ENCODE measurements at places on chromosomes 5 and 9.

- no peak for DNase-seq
Observed at GRCh38 chr5:88778736-88779135, 104.2 kb downstream of the MEF2C start.

- no peak for DNase-seq
Observed at GRCh38 chr5:8500426-8500825, 631.5 kb downstream of the MTRR start.

DNA sequence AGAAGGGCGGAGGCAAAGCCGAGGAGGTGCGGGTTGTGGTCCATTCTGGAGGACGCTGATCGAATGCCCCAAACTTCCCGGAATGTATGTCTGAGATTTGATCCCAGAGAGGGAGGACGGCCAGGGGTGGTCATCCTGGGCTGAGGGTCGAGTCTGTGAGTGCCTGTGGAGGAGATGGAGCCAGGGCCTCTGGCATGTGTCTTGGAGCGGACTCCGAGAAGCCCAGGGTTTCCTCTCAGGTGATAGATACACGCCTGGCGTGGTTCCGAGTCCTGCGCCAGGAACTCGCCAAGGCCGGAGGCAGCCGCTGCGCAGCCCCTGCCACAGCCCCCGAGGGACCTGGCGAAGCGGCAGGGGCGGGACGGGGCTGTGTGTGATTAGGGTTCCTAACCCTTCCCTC lies 363 bp downstream of the ZNF454 start:
- DNase-seq, result no peak

DNA sequence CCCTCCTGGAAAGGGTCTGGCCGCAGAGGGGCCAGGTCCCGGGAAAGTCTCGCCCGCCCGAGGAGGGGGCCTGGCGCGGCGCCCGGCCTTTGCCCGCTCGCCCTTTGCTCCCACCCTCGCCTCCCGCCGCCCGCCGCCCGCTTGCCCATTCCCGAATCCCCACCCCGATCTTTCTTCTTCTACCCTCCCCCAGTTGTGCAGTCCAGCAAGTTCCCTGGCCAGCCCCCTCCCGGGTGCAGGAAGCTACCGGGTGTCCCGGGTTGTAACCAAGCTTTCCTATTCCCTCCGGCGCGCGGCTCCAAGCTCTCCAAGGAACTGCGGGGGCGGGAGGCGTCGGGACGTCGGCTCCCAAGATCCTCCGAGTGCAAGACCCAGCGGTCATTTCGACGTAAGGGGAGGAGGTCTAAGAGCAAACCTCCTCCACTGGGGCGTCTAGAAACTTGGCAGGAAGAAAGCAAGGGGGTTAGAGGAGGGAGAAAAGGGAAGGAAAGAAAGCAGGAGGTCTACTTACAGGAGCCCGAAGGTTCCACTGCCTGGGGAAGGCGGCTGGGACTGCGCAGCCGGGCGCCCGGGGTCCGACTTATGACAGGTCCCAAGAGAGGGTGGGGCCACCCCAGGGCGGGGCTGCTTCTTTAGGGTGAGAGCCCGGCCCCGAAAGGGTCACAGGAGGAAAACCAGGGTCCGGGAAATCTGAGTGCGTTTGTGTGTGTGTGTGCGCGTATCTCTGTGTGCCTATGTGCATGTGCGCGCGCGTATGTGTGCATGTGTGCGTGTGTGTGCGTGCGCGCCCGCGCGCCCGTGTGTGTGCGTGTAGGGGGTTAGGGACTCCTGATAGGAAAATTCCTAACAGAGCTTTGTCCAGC lies at the start of gene PTGR1:
PTGR1 (minus strand) TSS at position 556 of the 863 bp plus-strand sequence. CDS start 2,225 bp downstream, outside the sequence.
- peak; percentile 65 for DNase-seq

GRCh38 chr9:88045686-88046085 lies 71.4 kb upstream of the CDK20 start:
- no peak for DNase-seq

GRCh38 chr5:159061179-159061796 lies 38.4 kb downstream of the EBF1 start:
- DNase-seq, result no peak

DNA sequence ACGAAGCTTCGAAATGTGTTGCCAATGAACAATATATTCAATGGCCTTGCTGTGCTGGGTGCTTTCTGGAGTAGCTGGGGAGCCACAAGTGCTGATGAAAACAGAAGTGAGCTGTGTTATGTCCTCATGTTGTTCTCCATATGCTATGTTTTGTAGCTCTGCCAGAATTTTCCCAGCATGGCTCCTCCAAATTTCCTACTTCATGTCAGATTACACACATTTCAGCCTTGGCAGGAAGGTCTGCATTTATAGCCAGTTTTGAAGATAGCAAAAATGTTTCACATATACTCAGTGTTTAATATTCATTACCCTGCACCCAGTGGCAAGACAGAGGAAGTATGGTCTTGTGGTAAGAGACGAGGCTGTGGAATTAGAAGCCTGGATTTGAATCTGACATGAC lies 22.6 kb upstream of the NMUR2 start:
- no peak for DNase-seq

GRCh38 chr5:151648988-151649387 lies 37.7 kb downstream of the SPARC start:
- no peak for DNase-seq

DNA sequence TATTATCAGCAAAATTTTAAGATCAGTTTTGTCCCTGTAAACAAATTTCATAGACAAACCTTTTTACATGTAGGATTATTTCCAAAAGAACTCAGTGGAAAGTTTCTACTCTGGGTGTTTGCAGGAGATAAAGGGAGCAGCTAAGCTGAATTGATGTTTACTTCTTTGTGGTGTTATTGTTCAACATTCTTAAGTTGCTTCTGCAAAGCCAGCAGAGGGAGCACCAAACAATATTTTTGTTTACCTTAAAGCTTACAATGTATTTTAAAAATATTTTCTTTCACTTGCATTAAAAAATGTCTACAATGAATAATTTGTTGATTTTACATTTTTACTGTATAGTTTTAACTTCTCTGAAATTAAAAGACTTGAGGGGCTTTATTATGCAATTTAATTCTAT lies 135.4 kb downstream of the ATG10 start:
- no peak for DNase-seq

- DNase-seq, result no peak
Observed at GRCh38 chr5:12392246-12392645, 488.0 kb upstream of the CTNND2 start.

- DNase-seq, result no peak
Observed at GRCh38 chr5:18141222-18141621, 507.0 kb downstream of the TAF11L14 start.

GRCh38 chr9:127975376-127976315 lies 5.1 kb downstream of the EEIG1 start:
- no peak for DNase-seq

- DNase-seq, result peak; percentile 74
Observed at GRCh38 chr5:157476702-157477408, 16.8 kb downstream of the NIPAL4 start.

GRCh38 chr5:172059661-172060100 lies 53.2 kb upstream of the FBXW11 start:
- DNase-seq, result no peak

GRCh38 chr5:86374611-86375010 lies 243.1 kb upstream of the COX7C start:
- DNase-seq, result no peak

DNA sequence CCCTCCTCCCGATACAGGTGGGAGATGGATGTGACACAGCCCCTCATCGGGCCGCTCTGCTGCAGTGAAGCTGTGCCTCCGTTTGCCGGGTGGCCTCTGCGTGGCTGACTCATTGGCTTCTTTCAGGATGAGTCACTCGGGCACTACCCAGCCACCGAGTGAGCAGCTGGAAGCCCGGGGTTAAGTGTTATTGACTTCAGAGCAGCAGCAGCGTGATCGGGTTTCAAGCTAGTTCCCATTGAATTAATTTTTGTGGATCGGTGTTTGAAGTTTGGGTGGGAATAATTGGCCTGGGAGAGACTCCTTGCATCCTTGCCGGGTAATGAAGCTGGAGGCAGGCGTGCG lies 266.4 kb upstream of the IRX4 start:
- no peak for DNase-seq

- DNase-seq, result no peak
Observed at GRCh38 chr5:150557509-150557872, 49.6 kb downstream of the NDST1 start.

GRCh38 chr5:174175716-174176268 lies 130.3 kb downstream of the NSG2 start:
- no peak for DNase-seq

DNA sequence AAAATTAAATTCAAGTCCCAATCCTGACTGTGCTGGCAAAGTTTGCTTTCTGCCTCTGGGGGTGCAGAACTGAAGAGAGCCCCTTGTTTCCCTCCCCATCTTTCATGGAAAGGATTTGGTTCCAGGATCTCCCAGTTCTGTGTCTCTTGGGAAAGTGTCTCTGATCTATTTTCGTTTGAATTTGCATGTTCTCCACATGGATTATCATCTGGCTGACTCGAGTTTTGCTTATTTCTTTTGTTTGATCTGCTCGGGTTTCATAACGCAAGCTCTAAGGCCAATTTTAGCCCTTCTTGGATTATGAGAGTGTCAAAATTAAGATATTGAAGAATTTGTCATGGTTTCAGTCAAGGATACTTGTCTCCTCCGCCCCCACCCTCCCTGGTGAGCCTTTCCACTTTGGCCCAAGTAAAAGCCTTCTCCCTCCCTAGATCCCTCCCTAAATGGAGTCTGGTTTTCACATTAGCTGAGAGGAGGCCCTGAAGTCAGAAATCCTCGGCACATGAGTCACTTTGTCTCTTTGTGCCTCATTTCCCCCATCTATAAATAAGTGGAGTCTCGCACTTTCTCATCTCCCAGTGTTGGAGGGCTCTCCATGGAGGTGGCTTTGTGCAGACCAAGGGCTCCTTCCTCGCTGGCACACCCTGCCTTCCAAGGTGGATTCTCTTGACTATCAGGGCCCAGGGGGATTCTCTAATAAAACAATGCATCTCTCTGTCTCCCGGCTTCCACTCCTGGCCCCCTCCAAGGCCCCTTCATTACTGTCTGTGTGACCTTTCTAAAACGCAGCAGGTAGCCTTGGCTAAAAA lies 17.3 kb downstream of the ADRB2 start:
- no peak for DNase-seq

DNA sequence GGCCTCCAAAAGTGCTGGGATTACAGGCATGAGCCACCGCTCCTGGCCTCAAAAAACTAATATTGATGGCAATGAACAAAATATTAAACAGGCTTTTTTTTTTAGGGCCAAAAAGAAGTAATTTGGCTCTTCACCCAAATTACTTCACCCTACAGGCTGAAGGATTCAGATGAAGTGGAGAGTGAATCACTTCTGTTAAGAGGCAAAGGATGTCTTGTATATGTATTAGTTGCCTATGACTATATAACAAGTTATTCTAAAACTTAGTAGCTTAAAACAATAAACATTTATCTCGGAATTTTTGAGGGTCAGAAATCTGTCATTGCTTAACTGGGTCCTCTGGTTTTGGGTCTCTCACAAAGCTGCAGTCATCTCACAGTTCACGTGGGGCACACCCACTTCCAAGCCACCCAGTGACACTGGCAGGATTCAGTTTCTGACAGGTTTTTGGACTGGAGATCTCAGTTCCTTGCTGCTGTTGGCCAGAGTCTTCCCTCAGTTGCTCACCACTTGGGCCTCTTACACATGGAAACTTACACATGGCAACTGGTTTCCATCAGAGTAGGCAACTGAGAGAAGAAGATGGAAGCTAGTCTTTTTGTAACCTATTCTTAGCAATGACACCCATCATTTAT lies 66.7 kb downstream of the IQGAP2 start:
- DNase-seq, result no peak

DNA sequence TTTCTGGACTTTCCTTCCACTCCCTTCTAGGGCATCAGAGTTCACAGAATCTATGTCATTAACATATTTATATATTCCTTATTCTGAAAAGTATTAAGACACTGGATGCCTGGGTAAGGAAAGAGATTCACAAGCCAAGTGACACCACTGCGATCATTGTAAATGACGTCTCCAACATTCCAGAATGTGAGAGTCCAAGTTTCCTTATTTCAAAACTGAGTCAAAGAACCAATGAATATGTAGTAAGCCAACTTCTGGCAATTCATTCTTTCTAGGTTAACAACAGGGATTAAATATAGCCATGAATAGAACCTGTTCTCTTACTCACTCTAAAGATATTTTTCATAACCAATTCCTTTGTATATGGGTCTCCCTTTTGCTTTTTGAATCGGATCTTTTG lies 18.1 kb downstream of the RAI14 start:
- DNase-seq, result no peak

DNA sequence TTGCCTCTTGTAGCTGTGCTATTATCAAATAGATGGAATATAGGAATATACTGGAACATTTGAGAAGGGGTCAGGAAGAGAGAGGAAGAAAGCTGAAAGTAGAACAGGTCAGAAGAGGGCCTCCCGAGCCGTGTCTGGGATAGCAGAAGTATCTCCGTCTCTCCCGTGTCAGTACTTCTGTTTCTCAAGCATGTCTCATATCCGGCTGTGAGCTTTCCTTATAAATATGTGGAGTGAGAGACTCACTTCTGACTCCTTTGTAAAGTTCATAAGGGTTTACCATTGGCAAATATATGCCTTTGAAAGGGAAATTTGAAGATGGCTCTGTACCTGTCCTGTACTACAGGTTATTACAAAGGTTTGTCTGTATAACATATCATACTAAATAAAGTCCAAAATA lies 50.3 kb downstream of the MOCS2 start:
- no peak for DNase-seq

GRCh38 chr5:53237876-53238275 lies 128.3 kb upstream of the MOCS2 start:
- no peak for DNase-seq

DNA sequence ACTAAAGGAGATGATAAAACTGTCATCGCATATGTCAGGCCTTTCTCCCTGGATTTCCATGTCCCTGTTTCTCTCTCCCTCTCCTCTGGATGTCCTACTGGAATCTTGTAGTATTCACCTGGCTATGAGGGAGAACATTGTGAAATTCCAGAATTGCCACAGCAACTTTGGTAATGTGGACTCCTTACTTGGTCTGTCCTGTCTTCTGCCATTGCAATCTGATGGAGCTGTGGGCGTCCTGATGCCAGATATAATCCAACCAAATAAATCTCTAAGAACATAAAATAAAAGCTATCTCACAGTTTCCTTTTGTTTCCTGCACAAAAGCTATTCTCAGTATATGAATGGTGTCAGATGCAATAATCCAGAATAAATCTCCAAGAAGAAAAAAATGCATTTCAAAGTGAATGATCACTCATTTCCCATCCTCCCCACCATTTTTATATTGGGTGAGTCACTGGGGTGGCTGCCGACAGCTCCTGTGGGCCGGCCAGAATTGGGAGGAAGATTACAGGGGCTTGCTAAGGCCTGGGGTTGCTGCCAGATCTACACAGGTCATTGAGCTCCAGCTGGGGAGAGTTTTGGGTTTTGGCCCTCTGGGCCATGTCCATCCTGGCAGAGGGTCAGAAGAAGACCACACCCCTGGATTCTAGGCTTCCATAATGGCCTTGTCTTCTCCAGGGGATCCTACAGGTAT lies 160.7 kb upstream of the PITX1 start:
- DNase-seq, result no peak

- DNase-seq, result no peak
Observed at GRCh38 chr9:77392328-77392727, 215.0 kb downstream of the VPS13A start.

GRCh38 chr9:72949918-72950325 lies 2.9 kb downstream of the ALDH1A1 start:
- no peak for DNase-seq

GRCh38 chr5:179509239-179509638 lies 41.1 kb upstream of the RUFY1 start:
- no peak for DNase-seq

GRCh38 chr9:120710110-120710981 lies 3.9 kb downstream of the MEGF9 start:
- DNase-seq, result no peak

All from GM20000 (cell line).